ENCODE measurements at places on chromosomes 16 and 17.

DNA sequence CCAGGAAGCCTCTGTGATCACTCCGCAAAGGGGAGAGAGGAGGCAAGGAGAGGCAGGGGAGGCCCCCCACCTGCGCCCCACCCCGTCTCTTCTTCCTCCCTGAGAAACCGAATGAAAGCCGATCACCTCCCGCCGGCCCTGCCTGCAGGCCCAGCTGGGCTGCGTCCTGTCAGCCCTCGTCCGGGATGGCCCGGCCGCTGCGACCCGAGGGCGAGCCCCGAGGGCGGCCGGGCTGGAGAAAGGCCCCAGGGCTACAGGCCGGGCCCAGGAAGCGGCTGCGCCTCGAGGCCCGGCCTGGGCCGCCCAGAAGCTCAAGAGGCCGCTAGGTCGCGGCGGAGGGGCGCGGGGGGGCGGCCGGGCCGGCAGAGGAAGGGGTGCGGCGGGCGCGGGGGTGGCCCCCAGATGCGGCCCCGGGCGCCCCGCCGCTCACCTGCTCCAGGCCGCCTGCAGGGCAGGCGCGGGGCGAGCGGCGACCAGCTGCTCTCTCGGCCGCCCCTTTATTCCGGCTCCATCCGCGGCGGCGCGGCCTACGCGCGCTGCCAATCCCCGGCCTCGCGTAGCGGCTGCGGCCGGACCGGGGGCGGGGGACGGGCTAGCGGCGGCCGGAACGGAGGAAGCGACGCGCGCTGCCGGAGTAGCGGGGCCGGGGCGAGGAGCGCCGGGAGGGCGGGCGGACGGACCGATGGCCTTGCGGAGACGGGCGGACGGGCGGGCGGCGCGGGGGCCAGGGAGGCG lies at the start of gene ZNF319:
ZNF319 (minus strand) TSS at position 702 of the 735 bp plus-strand sequence. CDS start 2,407 bp downstream, outside the sequence.
- DNase-seq = no peak

GRCh38 chr17:60354223-60354622 lies 37.7 kb downstream of the USP32 start:
- peak; percentile 94 for DNase-seq

DNA sequence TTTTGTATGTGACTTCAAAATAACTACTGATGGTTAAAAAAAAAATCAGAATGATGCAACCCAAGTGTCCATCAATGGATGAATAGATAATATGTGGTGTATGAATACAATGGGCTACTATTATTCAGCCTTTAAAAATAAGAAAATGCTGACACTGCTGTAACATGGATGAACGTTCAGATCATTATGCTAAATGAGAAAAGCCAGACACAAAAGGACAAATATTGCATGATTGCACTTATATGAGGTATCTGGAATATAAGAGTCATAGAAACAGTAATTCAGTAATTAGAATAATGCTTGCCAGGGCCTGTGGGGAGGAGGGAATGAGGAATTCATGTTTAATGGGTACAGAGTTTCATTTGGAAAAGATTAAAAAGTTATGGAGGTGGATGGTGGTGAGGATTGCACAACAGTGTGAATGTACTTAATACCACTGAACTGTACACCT lies 25.4 kb downstream of the TENT4B start:
- no peak for DNase-seq

GRCh38 chr17:80817861-80818260 lies 173.8 kb upstream of the CHMP6 start:
- peak; percentile 34 for DNase-seq

- no peak for DNase-seq
Measured at GRCh38 chr17:80939151-80940145, 52.2 kb upstream of the CHMP6 start.

DNA sequence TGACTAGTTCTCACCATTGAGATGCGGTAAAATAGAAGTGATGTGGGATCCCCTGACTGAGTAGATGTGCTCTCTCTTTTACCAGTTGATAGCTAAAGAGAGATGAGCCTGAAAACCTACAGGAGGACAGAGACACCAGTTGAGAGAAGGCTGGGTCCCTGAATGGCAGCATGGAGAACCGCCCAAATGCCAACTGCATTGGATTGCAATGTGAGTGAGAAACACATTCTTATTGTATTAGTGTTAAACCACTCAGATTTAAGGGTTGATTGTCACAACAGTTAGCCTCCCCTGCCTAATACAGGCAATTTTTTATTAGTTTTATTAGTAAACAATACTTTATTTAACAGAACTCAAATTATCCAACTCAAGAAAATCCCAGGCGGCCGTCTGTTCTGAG lies 61.2 kb downstream of the SPACA3 start:
- DNase-seq = no peak

Data from amniotic epithelial cell (primary cell).